ENCODE measurements at places on chromosomes 1 and 21. TPM values are rescaled to one million over a fixed set of nuclear protein-coding genes. Genes with fewer than 3 reads are reported as not detected.
A peak's percentile ranks its signal among the peaks of the same experiment; 100 is the strongest.

The SEC16B gene
- 1.3 TPM for total RNA-seq

- no peak for DNase-seq
These were observed 75.8 kb downstream of the FOXJ3 start for GRCh38 chr1:42259059-42259738.

DNA sequence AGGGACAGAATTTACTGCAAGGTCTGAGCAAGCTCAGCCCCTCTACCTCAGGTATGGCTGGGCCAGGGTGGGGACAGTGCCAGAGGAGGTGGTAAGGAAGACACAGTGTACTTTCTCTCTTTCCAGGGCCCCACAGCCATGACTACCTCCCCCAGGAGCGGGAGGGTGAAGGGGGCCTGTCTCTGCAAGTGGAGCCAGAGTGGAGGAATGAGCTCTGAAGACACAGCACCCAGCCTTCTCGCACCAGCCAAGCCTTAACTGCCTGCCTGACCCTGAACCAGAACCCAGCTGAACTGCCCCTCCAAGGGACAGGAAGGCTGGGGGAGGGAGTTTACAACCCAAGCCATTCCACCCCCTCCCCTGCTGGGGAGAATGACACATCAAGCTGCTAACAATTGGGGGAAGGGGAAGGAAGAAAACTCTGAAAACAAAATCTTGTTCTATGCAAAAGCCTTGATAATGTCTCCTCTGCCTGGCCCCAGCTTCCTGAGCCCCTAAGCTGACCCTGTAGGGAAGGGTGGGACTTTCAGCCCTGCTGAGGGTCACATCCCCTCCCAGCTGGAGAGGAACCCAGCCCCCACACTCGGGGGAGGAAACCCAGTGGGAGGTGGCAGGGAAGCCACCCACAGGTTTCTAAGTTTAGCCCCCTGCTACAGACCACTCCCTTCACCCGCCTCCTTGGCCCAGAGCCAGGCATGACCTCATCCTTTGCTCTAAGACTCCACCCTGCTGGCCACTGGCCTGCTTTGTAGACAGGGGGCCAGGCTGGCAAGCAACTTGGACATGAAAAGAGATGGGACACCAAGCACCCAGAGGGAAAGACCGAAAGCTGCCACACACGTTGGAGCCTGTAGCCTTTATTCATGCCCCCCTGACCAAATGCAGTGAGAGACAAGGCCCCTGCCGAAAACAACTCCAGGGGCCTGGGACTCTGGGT lies 6.4 kb downstream of the RHOC start:
- DNase-seq = peak; percentile 99

- DNase-seq = no peak
These were observed 27.9 kb upstream of the BATF3 start for GRCh38 chr1:212727386-212728181.

DNA sequence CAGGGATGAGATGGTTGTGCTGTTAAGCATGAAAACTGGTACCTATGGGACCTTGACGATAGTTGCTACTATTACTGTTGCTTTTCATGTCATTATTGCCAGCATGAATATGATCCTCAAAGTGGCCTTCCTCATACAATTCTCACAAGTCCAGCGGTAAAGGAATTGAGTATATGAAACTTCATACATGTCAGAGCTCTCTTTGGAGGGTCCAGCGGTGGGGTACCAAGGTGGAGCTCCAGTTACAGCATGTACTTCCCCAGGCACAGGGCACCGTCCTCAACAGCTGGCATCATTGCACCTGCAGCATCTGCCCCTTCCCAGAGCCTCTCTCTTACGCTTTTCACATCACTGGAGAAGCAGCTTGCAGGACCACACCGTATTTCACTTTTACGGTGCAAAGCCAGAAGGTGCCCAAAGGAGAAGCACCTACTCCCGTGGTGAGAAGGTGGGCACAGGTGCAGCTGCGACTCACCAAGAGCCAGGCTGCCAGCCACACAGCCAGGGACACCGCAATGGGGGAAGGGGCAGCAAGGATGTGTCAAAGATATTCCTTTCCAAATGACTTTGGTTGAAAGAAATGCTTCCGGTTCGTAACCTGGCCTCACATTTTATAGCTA lies 166.4 kb upstream of the IRF2BP2 start:
- DNase-seq = no peak

GRCh38 chr1:153783233-153784190 lies 8.3 kb downstream of the SLC27A3 start:
- peak; percentile 96 for DNase-seq

DNA sequence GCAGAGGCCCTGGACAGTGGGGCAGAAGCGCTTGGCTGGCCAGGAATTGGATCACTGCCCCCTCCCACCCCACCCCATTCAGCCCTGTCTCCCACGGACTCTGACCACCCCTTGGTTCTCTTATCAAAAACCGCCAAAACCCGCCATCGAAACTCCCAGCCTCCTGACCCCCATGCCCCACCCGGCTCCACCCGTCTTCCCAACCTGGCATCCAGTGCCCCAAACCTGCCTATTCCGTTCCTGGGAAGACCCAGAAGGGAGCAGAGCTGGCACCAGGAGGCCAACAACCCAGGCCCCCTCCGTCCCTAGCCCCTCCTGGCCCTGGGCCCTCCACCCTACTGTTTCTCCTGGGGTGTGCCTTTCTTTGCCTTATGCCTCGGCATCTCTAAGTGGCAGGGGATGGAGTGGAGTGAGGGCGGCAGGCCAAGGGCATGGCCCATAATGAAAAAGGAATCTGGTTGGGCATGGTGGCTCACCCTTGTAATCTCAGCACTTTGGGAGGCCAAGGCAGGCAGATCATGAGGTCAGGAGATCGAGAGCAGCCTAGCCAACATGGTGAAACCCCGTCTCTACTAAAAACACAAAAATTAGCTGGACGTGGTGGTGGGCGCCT lies 16.5 kb upstream of the EPHA2 start:
- no peak for DNase-seq

- no peak for DNase-seq
These were observed 258.7 kb upstream of the AJAP1 start for GRCh38 chr1:4395676-4396075.

The SDC3 gene
- total RNA-seq = 19.9 TPM

- no peak for DNase-seq
These were observed 524 bp downstream of the COPA start for GRCh38 chr1:160342526-160342925.

The DISP1 gene
- total RNA-seq = 5.1 TPM

DNA sequence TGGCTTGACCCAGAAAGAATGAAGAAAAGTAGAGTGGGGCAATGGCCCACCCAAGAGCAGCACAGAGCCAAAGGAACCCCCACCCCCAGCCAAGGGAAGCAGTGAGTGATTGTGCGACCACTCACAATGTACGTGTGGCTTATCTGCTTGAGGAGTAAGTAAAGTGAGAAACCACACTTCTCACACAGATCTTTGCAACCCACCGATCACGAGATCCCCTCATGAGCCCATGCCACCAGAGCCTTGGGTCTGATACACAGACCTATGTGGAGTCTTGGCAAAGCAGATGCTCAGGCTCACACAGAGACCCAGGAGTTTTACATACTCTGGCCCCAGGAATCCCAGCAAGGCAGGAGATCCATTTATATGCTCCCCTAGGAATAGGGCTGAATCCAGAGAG lies 14.0 kb upstream of the SLC9C2 start:
- DNase-seq = no peak

- no peak for DNase-seq
These were observed 50.3 kb upstream of the L1TD1 start for GRCh38 chr1:62144238-62144831.

The COL8A2 gene
- total RNA-seq = 1.4 TPM

The CRYBG2 gene
- total RNA-seq = not detected

GRCh38 chr1:155012026-155012546 lies 9.5 kb downstream of the ZBTB7B start:
- peak; percentile 83 for DNase-seq

Data from Right ventricle myocardium superior (tissue), 1 donor.